Ovary (tissue), 10 donors: ENCODE measurements at places on chromosomes 2 and 18. TPM values are rescaled to one million over a fixed set of nuclear protein-coding genes. Genes with fewer than 3 reads are reported as not detected.
A peak's percentile ranks its signal among the peaks of the same experiment; 100 is the strongest.

GRCh38 chr2:68768951-68769350 lies 34.3 kb downstream of the ARHGAP25 start:
- no peak overlapping the region for H3K27ac ChIP-seq
- H3K4me1 ChIP-seq: peaks cover 23% of the 10 kb centered on the region
- no peaks in the 10 kb centered on the region for H3K27me3 ChIP-seq
- no peak overlapping the region for H3K4me3 ChIP-seq

SEC11C gene
- 68.4 TPM for polyA plus RNA-seq

DNA sequence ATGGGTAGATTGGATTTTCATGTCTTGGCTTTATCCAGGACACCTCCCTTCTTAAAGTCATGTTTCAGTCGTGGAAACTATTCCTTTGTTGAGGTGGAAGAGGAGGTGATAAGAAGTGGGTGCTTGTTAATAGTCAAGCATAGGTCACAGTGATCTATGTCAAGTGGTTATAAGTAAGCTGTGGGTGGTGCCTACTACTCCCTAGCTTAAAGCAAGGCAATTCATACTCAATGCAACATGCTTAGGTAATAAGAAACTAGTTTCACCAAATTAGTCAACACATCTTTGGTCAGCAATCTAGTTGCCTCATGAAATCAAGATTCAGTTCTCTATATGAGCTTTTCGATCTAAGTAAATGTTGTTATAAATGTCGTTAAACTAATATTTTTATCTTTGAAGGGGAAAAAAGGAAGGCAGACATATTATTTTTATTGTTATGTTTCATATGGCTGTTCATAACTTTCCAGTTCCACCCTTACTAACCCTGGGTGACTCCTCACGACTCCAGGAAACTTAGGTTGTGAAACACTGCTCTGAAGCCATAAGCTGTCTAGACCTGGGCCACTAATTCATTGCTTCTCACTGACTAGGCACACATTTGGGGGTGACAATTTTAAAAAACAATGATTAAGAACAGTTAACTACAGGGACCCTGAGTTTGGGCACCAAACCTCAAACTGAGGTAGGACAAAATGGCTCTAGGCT lies 5.8 kb upstream of the ABCB11 start:
- no peak for DNase-seq
- no peaks in the 10 kb centered on the region for H3K27me3 ChIP-seq
- no peak overlapping the region for H3K4me3 ChIP-seq
- H3K36me3 ChIP-seq: no peaks in the 10 kb centered on the region

- no peaks in the 10 kb centered on the region for H3K36me3 ChIP-seq
- H3K4me1 ChIP-seq: peaks cover 1% of the 10 kb centered on the region
- H3K27me3 ChIP-seq: no peaks in the 10 kb centered on the region
- H3K4me3 ChIP-seq: no peak overlapping the region
These were observed 239.1 kb upstream of the EPAS1 start for GRCh38 chr2:46058140-46058539.

DNA sequence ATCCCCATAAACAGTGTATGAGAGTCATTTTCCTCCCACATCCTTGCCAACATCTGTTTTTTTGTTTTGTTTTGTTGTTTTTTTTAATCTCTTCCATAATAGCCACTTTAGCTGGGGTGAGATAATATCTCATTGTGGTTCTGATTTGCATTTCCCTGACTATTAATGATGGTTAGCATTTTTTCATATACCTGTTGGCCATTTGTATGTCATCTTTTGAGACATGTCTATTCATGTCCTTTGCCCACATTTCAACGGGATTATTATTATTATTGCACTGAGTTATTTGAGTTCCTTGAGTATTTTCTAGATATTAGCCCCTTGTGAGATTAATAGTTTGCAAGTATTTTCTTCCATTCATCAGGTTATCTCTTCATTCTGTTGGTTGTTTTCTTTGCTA lies 223.3 kb downstream of the LPIN1 start:
- no peaks in the 10 kb centered on the region for H3K4me1 ChIP-seq
- H3K36me3 ChIP-seq: no peaks in the 10 kb centered on the region
- no peak for DNase-seq
- no peaks in the 10 kb centered on the region for H3K27me3 ChIP-seq
- H3K4me3 ChIP-seq: no peak overlapping the region

DQX1 gene
- polyA plus RNA-seq: not detected

DNA sequence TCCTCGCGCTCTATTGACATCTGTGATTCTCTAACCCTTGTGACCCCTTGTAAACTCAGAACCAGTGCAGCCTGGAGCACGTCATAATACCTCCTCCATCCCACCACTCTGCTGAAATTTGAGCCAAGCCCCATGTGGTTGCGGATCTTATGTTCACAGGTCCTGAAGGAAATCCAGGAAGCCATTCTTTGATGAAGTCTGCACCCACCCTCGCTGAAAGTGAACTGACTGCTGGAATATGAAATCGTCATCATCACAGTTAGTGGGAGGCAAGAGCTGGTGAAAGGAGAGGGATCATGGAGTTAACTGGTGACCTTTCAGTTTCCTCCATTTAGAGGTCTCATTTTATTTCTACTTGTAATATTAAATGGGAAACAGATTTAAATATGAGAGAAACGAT lies 21.6 kb downstream of the ZEB2 start:
- H3K4me1 ChIP-seq: peaks cover 22% of the 10 kb centered on the region
- H3K27ac ChIP-seq: no peak overlapping the region
- H3K36me3 ChIP-seq: no peaks in the 10 kb centered on the region
- no peaks in the 10 kb centered on the region for H3K27me3 ChIP-seq

UGT1A9 gene
- polyA plus RNA-seq: not detected

BOLL gene
- not detected for polyA plus RNA-seq

DOK1 gene
- 11.8 TPM for polyA plus RNA-seq

DNA sequence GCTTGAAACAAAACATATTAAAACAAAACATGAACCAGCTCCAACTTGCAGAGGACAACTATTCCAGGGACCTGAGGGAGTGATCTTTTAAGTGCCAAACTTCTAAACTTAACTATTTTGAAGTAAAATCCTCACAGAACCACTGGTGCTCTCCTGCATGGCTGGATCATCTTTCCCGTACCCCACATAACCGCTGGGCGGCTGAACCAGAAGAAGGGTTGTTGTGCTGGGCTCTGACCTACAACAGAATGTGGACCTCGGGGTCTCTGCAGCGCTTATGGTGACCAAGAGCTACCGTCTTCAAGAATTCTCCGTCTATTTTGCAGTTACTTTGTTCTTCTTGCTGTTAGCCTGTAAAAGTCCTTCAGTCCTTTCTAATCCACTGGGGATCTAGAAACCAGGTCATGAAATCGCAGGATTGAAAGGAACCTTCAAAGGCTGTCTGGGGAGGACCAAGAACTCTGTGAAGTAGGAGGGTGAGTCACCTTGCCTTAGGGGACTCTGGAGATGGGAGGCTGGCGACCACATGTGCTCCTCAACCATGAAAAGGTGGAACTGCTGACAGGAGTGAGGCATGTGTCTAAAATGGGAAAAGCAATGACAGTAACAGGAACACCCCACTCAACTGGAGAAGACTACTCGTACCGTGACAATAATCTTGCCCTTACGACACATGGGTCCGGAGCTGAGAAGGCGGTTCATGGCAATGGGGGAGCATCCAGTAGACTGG lies 46.6 kb downstream of the HDLBP start:
- no peaks in the 10 kb centered on the region for H3K36me3 ChIP-seq
- no peaks in the 10 kb centered on the region for H3K27me3 ChIP-seq
- H3K27ac ChIP-seq: no peak overlapping the region
- peaks cover 7% of the 10 kb centered on the region for H3K4me1 ChIP-seq
- H3K4me3 ChIP-seq: no peak overlapping the region

GAREM2 gene
- 2.4 TPM for polyA plus RNA-seq

OSBPL6 gene
- polyA plus RNA-seq: 0.67 TPM

CAPN14 gene
- 0.05 TPM for polyA plus RNA-seq

EFHD1 gene
- 83.4 TPM for polyA plus RNA-seq

SLC9A4 gene
- not detected for polyA plus RNA-seq

DNA sequence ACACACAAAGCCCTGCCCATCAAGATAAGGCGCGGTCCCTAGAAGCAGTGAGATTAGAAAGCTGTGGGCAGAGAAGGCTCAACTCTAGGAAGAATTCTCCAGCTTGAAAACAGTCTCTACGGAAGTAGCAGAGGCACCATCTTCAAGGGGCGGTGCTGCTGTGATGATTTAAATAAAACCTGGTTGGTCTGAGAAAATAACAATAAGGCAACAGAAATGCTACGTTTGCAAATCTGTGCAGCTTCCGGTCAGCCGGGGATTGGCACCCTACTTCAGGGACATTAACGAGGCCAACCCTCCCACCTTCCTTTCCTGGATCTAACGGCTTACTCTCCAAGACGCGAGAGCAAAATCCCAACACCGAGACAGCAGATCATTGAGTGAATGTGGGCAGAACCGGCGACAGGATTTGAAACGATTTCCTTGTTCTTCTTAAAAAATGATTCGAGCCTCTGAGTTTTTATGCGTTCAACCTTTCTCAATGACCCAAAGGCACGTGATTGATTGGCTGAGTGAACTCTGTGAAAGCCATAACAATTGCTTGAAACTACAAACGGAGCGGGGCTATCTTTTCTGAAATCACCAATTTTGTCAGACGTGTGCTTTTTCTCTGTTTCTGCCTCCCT lies 93.7 kb upstream of the ZNF516 start:
- H3K27ac ChIP-seq: no peak overlapping the region
- no peaks in the 10 kb centered on the region for H3K27me3 ChIP-seq
- no peaks in the 10 kb centered on the region for H3K36me3 ChIP-seq
- H3K4me1 ChIP-seq: peaks cover 7% of the 10 kb centered on the region

GPC1 gene
- polyA plus RNA-seq: 63.3 TPM

DNA sequence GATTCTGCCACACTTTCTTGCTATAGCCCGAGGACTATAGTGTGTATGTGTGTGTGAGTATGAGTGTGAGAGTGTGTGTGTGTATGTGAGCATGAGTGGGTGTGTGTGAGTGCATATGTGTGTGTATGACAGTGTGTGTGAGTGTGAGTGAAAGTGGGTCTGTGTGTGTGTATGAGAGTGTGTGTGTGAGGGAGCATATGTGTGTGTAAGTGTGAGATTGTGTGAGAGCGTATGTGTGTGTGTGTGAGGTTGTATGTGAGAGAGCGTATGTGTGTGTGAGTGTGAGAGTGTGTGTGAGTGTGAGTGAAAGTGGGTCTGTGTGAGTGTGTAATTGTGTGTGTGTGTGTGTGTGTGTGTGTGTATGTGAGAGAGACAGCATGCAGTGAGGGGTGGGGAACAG lies 89.0 kb upstream of the ACSL3 start:
- no peak overlapping the region for H3K4me3 ChIP-seq
- H3K4me1 ChIP-seq: peaks cover under 1% of the 10 kb centered on the region
- DNase-seq: no peak

DNA sequence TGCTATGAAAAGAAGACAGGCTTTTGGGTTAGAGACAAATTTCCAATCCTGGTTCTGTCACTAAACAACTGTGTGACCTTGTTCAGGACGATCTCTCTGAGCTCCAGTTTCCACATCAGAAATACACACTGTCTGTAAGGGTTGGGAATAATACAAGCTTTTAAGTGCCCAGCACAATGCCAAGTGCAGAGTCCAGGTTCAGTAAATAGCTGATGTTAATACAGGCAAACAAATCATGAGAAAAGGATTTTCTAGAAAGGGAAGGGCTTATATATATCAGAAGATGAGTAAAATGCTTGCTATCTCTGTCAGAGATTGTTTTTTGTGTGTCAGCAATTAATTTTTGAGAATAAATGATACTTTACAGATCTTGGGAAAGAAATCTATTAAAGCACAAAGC lies 388.3 kb downstream of the NBAS start:
- H3K4me3 ChIP-seq: no peak overlapping the region
- H3K4me1 ChIP-seq: no peaks in the 10 kb centered on the region
- no peak for DNase-seq

LRP2 gene
- 0.01 TPM for polyA plus RNA-seq

QPCT gene
- 17.7 TPM for polyA plus RNA-seq

- no peaks in the 10 kb centered on the region for H3K27me3 ChIP-seq
- H3K36me3 ChIP-seq: no peaks in the 10 kb centered on the region
- no peak overlapping the region for H3K4me3 ChIP-seq
- no peak overlapping the region for H3K27ac ChIP-seq
- no peaks in the 10 kb centered on the region for H3K4me1 ChIP-seq
- DNase-seq: peak; percentile 73
These were observed 27.8 kb upstream of the GAREM2 start for GRCh38 chr2:26144953-26145680.

TMEM198 gene
- 6.5 TPM for polyA plus RNA-seq

DNA sequence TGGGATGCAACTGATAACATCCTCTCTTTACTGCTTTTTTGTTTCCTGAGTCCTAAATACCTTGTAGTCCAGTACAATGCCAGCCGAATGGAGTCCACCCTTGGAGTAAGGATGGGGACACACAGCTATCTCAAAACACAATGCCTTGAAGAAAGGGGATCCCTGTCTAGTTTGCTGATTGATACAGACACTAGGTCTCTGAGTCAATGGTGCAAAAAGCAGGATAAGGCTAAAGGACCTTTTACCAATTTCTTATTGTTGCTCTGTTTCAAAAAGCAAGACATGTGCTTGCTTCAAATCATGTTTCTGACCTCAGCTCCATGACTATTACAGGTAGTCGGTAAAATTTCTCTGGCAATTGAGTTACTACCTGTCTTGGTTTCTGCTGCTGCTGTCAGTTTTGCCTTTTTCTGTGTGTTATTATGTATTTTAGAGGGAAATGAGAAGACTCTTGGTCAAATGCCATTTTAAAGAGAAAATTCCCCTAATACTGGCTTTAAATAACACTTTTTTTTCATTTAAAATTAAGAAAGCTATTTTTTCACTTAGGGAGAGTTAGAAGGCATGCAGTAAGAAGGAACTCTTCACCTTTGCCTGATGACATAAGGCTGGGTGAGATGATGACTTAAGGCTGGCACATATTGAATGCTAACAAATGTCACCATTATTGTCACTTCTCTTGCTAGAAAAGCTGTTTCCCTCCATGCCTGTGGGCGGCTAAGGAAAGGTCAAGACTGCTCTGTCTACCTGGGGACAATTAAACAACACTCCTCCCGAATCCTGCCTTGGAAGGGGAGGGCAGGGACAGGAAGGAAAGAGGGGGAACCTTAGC lies 4.9 kb upstream of the FIGLA start:
- no peak for DNase-seq
- no peaks in the 10 kb centered on the region for H3K36me3 ChIP-seq
- no peaks in the 10 kb centered on the region for H3K4me1 ChIP-seq
- no peak overlapping the region for H3K4me3 ChIP-seq
- H3K27me3 ChIP-seq: no peaks in the 10 kb centered on the region
- H3K27ac ChIP-seq: no peak overlapping the region

SATB2 gene
- polyA plus RNA-seq: 2.2 TPM

DNA sequence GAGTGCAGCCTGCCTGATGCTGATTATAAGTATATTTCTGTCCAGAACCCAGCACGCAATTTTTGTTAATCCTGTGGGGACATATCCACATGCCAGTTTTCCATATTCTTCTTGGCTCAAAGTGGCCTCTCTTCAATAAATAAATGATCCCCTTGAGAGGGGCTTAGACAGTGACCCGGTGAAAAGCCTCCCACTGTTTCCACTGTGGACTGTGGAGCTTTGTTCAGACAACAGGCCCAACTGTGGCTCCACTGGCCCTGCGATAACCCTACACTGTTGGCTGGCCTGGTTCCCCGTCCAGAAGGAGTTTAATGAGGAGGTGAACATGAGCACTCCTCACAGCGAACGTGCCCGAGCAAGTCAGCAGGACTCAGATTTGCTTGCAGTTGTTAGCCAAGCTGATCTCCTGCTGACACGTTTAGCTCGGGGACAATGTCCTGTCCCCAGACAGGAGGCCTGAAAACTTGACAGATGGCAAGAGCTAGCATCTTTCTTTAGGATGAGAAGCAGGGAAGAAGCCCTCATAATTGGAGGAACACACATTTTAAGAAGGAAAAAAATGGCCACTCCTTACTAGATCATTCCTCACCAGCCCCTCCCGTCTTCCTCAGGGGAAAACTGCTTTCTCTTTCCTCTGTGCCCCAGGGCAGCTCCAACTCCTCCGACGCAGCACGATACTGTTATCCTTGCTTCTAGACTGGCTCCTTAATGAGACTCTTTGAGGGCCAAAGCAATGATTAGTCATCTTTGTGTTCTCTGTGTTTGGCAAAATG lies 20.0 kb upstream of the MTCL1 start:
- no peaks in the 10 kb centered on the region for H3K27me3 ChIP-seq
- no peak overlapping the region for H3K4me3 ChIP-seq
- no peak overlapping the region for H3K27ac ChIP-seq
- DNase-seq: no peak
